ENCODE measurements at places on chromosomes 5 and 9.

DNA sequence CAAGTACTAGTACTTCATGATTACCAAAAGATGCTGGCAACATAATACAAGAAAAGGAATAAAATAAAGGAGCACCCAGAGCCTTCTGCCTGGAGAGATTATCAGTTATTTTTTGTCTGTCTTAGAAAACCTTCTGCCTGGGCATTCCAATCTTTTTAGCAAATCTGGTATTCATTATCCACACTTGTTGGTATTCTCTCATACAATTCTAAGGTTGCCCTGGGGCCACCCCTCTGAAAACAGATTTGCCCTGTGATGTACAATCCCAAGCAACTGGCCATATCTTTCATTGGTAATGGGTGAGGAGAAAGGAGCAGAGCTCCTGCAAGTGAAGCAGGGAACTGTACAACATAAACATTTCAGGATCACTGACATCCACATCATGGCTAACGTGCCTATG lies 47.8 kb downstream of the WDR41 start:
- DNase-seq = no peak

DNA sequence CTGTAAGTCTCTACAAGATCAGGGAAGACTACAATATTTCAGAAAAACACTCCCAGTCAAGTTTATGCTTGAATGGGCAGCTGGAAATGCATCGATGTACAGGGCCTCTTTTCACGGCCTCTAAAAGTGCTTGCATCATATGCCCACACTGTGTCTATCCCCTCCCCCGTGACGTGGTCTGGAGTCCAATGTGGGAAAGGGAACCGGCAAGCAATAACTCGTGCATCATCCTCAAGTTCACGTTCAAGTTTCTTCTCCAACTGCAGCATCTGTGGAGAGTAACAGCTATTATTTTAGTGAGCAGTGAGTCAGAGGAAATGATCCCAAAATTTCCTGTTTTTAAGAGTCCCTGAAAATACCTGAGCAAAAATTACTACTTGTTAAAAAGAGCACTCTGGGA lies 22.3 kb downstream of the ATPSCKMT start:
- DNase-seq = no peak

GRCh38 chr5:90878081-90878480 lies 319.5 kb downstream of the ADGRV1 start:
- DNase-seq = no peak

GRCh38 chr9:77460938-77461337 lies 187.2 kb downstream of the GNA14 start:
- DNase-seq = no peak

DNA sequence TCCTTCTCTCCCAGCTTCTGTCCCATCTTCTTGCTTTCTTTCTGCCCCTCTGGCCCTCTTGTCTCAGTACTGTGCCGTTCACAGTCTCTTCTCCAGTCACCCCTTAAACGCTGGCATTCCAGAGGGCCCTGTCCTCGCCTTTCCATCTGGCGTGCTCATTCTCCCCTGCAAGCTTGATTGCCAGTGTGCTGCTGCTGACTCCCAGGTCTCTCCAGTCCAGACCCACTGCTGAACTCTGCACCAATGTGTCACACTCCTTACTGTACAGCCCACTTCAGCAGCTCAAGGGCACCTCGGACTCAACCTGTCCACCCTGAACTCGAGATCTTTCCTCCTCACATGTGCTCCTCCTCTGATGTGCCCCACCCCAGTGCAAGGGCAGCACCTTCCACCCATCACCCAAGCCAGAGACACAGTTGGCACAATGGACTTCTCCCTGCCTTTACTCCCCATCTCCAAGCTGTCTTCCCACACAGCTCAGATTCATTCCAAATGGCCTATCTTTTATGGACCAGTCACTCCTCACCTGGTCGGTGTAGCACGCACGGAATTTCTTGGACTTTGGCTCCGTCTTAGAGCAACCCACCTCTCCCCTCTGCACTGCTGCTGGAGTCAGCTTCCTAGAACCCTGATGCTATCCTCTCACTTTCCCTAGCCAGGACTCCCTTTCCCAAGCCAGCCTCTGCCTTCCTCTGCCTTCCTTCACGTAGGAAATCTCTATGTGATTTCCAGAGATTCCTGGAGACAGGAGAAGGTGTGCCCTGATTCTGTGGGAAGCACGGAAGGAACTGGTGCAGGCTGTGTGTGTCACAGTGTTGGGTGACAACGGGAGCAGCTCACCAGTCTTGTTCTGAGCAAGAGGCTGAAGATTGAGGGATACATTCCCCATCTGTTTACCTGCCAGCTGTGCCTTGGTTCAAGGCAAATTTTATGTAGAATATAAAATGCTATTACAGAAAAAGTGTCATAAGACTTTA lies 26.0 kb upstream of the SLC2A8 start:
- DNase-seq = no peak

DNA sequence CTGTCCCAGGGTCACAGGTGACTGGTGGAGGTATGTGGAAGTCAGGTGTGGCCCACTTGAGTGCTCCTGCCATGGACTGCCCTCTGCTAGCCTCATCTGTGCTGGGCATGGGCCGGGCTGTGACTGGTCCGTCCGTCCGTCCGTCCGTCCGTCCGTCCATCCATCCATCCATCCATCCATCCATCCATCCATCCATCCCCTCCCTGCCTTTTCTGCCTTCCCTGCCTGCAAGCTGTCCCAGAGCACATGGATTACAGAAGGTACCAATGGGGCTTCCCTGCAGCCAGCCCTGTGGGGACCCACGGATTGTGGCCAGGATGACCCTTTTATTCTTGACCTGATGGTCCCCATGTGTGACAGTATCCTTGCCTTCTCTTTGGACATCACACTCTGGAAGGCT lies 92.5 kb downstream of the MACROH2A1 start:
- no peak for DNase-seq

- DNase-seq = no peak
These were observed 490.3 kb downstream of the ARHGEF28 start for GRCh38 chr5:74116266-74116665.

GRCh38 chr9:87502391-87503221 lies 4.9 kb downstream of the DAPK1 start:
- no peak for DNase-seq

GRCh38 chr9:32969270-32969669 lies 32.2 kb downstream of the APTX start:
- no peak for DNase-seq

GRCh38 chr5:167511-167910 lies 23.8 kb upstream of the LRRC14B start:
- no peak for DNase-seq

DNA sequence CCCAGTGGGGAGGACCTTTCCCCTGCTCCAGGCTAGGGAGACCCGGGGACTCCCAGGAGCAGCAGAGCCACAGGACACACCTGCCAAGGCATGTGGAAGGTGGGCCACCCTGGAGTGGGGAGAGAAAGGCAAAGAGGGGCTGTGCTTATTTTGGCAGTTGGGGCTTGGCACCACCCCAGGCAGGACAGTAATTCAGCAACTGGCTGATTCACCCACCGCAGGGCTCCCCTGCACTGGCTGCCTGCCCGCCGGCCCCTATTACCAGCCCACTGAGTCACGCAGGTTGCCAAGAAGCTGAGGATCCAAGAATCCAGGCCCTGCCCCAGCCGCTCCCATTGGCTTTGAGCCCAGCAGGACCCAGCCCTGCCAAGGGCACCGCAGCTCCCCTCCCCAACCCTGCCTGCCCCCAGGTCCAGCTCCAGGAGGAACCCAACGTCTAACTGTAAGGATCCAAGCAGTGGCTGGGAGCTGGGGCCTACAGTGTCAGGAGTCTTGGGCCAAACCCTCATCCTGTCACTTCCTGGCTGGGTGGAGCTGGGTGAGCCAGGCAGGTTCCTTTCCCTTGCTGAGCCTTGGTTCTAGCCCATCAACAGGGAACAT lies 14.2 kb upstream of the RALGDS start:
- no peak for DNase-seq

- no peak for DNase-seq
These were observed 37.4 kb downstream of the CSNK1G3 start for GRCh38 chr5:123549256-123549904.

GRCh38 chr5:130974021-130974683 lies 190.9 kb downstream of the HINT1 start:
- no peak for DNase-seq

GRCh38 chr9:115628426-115628825 lies 510.5 kb upstream of the TNC start:
- no peak for DNase-seq

- DNase-seq = no peak
These were observed 178.3 kb downstream of the AOPEP start for GRCh38 chr9:94904806-94905205.

DNA sequence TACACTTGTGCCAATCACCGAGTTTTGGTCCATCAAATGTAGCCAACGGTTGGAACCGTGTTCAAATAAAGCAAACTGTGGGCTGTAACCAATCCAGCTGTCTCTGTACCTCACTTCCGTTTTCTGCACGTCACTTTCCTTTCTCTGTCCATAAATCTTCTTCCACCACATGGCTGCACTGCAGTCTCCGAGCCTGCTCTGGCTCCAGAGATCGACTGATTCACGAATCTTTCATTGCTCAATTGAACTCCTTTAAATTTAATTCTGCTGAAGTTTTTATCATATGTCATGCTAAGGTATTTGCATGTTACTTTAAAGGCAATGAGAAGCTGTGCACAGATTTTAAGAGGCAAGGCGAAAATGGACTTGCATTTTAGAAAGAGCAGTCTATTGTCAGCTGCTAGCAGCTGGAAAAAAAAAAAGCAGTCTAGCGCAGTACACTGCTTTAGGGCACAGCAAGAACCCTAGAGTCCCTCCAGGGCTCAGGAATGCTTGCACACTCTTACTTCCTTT lies 13.2 kb downstream of the TTC39B start:
- DNase-seq = no peak

DNA sequence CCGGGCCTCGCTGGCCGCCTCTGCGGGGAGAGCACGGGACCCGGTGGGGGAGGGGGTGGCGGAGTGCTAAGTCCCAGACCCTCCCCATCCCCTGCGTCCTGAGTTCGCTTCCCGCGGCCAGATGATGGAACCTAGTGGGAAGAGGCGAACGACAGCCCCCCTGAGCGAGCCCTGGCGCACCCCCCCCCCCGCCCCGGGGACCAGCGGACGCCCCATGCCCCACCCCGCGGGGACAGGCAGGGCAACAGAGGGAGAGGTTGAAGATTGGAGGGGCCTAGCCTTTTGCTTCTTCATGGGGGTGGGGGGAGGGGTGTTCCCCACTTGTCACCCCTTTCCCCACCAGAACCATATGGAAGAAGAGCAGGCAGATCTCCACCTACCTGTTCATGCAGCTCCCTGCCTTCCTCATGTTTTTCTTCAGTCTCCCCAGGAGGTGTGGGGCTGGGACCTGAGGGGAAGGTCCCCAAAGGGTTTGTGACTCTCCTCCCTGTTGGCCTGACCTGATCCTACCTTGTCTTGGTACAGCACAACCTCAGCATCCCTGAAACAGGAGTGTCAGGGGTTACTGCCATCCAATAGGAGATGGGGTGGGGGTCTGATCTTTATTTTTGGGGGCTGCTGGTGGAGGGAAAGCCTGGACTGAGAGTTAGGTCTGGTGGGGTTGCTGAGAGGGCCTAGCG lies 485 bp downstream of the FAM53C start:
- no peak for DNase-seq

DNA sequence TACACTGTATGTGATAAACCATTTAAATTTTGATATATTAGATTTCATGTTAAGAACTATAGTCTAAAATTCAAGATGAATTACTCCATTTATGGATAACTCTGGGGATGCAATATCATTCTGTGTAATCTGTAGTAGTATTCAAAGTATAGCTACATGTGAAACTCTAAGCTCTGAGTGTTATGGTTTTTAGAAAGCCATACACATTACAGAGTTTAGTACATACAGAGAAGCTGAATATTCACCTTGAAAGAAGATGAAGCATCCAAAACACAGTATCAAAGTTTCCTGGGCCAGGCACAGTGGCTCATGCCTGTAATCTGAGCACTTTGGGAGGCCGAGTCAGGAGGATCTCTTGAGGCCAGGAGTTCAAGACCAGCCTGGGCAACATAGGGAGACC lies 25.0 kb downstream of the ABHD17B start:
- DNase-seq = no peak

GRCh38 chr9:8627976-8628679 lies 828.5 kb upstream of the DMAC1 start:
- DNase-seq = no peak

DNA sequence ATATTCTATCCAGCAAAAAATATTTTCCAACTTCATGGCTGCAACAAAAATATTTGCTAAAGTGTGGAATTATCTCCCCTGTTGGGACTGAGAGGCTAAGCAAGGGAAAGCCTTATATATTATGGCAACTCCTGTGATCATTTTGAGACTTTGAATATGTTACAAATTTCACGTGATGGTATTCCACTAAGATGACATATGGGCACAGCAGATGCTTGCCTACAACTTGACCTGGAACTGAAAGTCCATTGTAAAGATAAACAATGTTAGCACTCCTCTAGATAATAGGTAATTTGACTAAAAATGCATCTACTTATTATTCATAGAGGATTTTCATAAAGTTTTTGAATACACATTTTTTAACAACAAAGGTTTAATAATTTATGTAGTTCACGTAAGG lies 1141.5 kb upstream of the CDH6 start:
- no peak for DNase-seq

DNA sequence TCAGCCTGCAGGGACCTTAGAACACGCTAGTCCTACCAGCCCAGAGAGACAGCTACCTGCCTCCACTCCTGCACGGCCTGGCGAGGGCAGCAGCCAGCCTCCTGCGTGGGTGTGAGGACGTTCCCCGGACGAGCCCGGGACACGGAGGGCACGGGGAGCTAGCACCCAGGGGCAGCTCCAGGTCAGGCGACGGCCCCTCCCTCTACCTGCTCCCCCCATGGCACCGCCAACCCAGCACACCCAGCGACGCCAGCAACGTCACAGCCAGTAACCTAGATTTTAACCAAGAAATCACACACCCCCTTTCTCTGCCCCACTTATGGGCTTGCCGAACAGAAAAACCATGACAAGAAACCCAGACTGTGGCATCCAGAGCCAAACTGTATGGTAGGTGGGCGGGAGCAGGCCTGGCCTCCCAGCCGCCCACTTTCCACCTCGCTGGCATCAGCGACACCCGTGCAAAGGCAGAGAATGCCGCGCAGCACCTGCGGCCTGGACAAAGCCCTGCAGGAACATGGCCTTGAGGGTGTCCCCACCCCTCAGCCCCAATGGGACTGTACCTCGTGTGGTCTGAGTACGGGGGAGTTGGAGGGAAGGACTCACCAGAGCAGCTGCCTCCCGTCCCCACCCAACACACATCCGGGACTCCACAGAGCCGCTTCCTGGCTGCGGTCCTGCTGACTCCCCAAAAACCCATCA lies 47.9 kb downstream of the NACC2 start:
- no peak for DNase-seq

DNA sequence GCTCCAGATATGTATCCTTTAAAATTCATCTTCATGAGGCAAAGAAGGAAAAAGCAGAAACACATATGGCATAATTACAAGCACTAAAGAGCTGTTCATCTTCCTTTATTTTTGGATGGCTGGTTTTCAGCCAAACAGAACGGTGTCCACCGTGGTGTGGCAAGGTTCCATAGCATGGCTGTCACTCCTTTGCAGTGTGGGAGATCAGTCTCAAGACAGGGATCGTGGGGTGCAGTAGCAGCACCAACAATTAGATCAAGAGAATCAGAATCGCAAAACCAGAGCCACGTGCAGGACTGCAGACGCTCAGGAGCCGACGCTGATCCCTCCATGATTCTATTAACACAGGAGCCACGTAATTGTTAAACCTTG lies 79.5 kb downstream of the SEMA4D start:
- DNase-seq = no peak

- no peak for DNase-seq
These were observed 369.1 kb upstream of the DAP start for GRCh38 chr5:11130131-11130530.

Measured in right renal cortex interstitium (tissue), 3 donors.